SHP77 (cell line): ENCODE measurements at places on chromosomes 4 and X.

DNA sequence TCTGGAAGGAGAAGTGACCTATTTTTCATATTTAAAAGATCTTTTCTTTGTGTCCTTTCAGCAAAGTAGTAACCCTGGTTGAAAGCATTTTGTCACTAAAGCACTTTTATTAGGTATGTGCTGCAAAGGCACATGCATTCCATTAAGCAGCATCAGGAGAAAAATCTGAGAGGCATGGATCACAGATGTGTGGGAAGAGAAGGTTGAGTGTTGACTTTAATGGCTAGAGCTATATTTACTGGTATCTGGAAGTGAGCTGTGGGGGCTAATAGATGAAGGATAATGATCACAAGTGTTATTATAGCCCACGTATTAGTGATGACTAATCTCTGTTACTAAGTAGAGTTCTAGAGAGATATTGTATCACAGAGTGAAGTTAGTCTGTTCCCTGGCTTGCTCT lies 1520.7 kb downstream of the ARAP2 start:
- DNase-seq = no peak

DNA sequence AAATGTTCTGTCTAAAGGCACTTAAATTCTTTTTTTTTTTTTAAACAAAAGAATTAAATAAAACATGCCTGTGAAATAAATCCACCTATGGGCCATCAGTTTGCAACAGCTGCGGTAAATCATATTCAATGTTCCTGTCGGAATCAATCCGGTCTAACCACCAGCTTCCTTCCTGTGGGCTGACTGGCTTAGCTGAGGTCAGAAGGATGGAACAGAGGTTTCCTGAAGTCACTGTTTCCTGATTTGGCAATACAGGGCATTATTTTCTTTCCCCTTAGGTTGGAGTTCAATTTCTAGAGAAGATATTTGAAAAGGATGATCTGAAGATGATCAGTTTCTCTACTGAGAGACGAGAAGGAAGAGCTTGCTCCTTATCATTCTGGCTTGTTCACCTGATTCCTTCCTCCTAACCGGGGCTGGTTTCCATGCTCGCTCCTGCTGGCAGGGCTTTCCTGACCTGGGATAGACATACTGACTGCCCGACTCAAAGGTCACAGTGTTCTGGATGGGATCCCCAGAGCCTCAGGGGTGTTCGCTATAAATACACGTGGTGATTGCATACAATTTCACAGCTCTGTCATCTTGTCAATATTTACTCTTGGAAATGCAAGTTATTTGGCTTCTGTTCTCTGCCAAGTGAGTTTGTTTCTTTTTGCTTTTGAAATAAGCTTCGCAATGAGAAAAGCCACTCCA lies 21.7 kb downstream of the PDLIM3 start:
- DNase-seq = no peak

DNA sequence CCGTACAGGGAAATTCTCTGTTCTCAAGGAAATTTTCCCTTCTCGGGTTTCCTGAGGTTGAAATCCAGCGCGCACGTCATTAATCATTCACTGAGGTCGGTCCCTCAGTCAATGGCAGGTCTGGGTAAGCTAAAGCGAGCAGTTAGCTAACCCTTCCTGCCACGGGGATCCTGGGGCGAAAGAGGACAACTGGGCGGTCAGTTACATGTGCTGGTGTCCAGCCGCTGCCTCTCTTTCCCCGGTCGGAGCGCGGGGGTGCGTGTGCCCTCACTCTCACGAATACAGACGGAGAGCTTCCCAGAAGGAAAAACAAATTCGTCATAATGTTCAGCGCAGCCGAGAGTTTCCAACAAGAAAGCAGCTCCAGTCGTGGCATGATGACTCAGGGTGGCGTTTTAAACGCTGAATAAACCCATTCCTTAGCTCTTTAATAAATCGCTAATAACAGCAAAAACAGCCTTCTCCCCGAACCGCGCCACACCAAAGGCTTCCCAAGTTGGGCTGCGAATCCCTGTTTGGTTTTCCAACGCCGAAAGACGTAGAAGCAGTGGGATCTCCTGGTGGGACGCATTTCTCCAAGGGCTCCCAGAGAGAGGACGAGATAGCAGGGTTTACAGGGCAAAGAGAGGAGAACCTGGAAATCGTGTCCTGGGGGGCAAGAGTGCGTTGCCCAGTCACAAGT lies 752 bp upstream of the FGF5 start:
- DNase-seq = peak; percentile 14

DNA sequence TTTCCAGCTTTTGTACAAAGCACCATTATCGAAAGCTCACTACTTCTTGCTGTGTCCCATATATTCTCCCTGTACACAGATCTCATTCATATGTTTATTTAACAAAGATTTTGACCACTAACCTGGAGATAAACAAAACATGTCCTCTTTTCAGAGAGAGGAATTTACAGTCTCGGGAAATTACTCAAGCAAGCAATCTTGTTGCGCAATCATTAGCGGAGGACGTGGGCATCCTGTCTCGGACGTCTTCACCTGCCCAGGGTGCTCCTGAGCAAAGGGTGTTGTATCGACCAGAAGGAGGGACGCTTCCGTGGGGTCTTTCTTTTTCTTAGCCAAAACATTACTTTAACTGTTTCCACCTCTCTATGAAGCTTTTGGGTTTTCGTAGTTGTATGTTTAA lies 66.5 kb upstream of the CLCN4 start:
- no peak for DNase-seq

DNA sequence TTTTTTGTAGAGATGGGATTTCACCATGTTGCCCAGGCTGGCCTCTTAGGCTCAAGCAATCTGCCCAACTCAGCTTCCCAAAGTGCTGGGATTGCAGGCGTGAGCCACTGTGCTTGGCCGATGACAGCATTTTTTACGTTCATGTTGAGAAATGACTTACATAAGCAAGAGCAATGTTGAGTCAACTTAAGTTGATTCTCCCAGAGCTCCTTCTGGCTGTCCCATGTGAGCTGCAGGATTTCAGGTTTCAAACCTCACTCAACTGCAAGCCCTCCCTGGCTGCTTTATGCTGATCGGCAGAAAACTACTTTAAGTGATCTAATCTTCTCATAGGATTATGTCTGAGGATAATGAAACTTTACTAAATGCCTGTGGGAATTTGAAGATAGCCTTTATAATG lies 86.8 kb downstream of the GC start:
- no peak for DNase-seq

DNA sequence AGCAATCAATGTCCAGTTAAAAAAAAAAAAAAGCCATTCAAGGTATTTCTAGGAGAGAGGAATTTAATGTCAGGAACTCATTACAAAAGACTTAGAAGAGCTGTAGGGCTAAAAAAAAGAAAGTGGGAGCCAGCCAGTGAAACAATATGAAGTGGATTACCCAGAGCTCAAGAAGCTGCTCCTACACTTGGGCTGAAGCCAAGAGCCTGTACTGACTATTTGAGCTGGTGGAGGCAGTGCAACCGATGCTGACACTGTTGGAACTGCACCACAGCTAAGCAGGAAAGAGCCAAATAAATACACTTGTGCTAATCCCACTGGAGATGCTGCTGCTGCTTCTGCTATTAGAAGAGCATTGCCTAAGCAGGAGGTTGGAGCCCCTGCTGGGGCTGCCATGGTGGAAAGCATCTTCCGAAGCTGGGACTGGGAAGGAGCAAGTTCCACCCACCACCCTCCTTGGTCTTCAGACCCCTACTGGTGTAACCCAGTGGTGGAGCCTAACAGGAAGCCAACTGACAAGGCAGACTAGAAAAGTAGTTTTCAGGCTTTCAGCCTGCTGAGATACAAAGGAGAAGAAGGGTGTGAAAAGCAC lies 65.4 kb downstream of the CXXC4 start:
- no peak for DNase-seq

- peak; percentile 6 for DNase-seq
Observed at GRCh38 chrX:16946971-16947562, 609 bp downstream of the REPS2 start.

DNA sequence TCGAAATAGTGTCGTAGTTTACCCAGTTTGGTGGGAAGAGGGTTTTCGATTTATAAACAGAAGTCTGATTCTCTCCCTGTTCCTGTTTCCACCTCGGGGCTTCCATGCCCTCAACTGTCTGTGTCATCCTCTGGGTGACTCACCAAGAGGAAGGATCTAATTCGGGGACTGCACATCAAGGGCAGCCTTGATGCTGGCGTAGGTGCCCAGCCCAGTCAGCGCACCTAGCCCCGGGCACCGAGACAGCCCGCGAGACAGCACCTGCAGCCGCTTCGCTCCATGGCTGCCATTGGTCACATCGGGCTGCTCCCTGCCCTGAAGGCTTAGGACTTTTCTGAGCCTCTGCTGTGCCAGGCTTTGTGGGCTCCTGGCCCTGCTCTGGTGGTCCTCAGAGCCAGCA lies 7.7 kb downstream of the ABCD1 start:
- DNase-seq = no peak
